Stimulated activated CD4-positive, alpha-beta T cell treated with anti-CD3 and anti-CD28 coated beads, Interleukin-2, amount 100 ng/mL, for 4 hours (primary cell): ENCODE measurements at places on chromosomes 1 and 21.

DNA sequence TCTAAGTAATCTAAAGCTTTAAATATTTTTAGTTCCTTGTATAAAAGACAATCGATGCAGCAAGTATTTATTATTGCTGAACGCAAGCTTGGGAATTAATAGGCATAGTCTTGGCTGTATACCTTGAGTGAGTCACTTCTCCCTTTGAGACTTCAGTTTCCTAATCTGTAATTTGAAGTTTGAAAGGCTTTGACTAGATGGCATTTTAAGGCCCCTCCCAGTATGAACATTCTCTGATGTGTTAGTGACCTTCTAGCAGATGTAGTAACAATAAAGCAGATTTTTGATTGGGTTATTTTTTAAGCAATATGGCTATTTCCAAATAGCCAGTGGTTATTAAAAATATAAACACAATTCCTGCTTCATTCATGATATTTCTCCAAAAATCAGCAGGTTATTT lies 58.2 kb downstream of the DUSP10 start:
- no peak for DNase-seq

DNA sequence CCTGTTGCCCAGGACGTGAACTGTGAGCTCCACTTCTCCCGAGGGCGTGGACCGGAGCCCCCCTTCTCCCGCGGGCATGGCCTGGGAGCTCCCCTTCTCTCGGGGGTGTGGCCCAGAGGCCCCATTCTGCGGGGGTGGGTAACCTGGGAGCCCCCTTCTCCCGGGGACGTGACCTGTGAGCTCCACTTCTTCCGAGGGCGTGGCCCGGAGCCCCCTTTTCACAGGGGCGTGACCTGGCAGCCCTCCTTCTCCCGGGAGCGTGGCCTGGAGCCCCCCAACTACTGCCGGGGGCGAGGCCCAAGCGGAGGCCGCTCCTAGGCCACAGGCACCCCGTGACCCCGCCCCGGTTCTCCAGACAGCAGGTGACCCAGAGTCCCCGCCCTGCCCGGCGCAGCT lies 320 bp downstream of the C1orf174 start:
- no peak for DNase-seq

DNA sequence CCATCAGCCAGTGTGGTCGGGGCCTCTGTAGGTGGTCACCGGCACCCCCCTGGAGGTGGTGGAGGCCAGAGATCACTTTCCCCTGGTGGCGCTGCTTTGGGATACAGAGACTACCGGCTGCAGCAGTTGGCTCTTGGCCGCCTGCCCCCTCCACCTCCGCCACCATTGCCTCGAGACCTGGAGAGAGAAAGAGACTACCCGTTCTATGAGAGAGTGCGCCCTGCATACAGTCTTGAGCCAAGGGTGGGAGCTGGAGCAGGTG lies 961 bp downstream of the RBM15 start:
- DNase-seq, result no peak

DNA sequence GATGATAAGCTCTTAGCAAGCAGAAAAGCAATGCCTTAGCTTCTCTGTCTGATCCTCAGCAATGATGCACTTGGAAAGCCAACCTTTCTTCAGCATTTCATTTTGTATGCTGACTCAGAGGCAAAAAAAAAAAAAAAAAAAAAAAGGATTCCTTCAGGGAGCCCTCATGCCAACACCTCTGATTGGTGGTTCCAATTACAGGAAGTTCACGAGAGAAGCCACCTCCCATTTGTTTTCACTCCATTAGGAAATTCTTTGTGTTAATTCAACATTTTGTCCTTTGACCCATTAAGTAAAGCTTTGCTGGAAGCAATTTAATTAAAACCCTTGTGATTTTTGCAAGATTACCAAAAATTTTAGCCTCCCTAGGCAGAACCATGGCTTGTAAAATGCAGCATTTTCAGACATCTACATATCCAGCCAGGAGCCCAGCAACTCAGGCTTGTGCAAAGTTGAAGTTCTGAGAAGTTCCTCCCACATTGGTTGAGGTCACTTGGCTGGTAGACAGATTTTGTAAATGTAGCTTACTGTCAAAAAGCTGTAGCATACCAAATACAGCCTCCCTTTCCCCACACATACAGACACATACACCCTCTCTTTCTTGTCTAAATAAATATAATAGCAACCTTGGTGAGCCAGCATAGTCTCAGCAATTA lies 27.1 kb upstream of the VTCN1 start:
- DNase-seq, result no peak

- DNase-seq, result no peak
Measured at GRCh38 chr1:31297277-31298247, 730 bp downstream of the ZCCHC17 start.

DNA sequence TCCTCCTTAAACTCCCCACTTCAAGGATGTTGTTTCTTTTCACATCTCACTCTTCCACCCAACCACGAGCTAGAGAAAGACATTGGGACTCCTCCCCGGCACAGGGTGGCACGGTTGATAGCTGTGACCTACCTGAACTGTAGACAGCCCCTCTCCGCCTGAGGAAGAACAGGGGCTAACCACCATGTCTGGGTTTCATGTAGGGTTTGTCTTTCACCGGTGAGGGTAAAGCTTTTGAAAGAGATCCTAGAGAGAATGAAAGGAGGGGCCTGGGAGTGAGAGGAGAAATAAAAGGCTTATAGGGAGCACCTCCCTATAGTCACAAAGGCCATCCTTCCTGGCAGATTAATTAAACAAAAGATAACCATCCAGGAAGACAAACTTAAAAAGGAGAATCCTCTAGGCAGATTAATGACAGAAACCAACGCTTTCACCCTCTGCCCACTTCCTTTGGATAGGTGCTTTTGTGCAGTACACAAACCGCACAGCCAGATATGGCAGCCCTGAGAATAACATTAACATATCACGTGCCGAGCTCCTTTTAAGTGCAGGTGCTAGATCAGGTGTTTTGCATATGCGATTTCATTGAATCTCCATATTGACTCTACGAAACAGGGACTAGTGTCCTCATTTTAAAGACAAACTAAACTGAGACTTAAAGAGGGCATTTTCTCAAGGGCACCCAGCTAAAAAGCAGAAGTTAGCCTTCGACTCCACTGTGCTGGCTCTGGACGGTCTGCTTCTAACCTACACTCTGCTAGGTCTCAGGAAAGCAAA lies 178.1 kb upstream of the RUNX1 start:
- no peak for DNase-seq

- DNase-seq, result no peak
Measured at GRCh38 chr1:94852788-94853187, 32.6 kb downstream of the SLC44A3 start.

- DNase-seq, result no peak
Measured at GRCh38 chr1:24022581-24023361, 42.6 kb upstream of the SRSF10 start.

- DNase-seq, result no peak
Measured at GRCh38 chr1:58983633-58984245, 199.9 kb upstream of the JUN start.

DNA sequence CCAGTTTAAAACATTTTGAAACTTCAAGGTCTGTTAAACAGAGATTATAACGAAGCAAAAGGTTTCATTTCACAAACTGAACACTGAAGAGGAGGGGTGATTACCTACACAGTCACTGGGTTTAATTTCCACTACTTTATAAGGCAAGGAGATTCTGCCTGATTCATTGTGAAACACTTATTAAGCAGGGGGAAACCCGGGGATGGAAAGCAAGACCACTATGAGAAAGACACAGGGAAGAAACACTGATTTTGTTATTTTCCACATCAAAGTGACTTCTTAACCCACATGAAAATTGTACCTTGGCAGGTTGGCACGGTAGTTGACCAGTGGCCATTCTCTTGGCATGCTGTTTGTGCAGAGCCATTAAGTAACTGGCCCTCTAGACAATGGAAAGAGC lies 8.1 kb upstream of the F5 start:
- DNase-seq, result peak; percentile 36

DNA sequence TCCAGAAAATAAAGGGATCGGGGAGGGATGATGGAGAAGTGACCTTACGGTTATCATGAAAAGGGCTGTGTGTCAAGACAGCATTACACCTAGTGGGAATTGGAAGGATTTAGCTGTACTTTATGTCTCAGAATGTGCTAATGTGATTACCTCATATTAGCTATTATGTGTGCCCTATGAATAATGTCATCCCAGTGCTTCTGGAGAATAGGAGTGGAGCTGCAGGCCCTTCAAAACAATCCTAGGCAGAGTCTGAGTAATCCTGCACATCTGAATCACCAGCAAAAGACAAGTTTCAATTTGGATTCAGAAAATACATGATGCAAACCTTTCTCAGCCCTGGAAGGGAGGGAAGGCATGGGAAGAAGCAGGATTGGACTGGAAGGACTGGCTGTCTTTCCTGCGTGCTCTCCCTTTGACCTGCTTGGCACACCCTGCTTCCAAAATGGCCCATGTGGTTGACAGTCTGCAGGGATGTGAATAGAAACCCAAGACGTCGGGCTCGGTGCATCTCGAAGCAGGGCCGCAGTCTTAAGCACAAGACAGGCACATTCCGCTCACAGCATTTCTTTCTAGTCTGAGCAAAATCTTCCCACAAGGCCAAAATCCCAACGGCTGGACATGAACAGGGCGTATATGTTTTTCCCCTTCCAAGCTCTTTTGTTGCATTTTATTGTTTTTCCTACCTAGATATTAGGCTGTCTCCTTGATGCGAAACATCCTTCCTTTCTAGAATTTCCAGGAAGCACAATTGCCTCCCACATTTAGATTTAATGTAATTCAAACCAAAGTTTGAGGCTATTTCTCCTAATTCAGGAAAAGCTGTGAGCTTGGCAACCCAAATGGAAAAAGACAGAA lies 54.3 kb upstream of the TARBP1 start:
- no peak for DNase-seq

GRCh38 chr1:87348341-87349019 lies 19.8 kb downstream of the LMO4 start:
- no peak for DNase-seq

- DNase-seq, result no peak
Measured at GRCh38 chr1:27341525-27342252, at the start of gene SYTL1. SYTL1 (plus strand) TSS chr1:27342022; CDS start chr1:27345335, 3,313 bp downstream.

DNA sequence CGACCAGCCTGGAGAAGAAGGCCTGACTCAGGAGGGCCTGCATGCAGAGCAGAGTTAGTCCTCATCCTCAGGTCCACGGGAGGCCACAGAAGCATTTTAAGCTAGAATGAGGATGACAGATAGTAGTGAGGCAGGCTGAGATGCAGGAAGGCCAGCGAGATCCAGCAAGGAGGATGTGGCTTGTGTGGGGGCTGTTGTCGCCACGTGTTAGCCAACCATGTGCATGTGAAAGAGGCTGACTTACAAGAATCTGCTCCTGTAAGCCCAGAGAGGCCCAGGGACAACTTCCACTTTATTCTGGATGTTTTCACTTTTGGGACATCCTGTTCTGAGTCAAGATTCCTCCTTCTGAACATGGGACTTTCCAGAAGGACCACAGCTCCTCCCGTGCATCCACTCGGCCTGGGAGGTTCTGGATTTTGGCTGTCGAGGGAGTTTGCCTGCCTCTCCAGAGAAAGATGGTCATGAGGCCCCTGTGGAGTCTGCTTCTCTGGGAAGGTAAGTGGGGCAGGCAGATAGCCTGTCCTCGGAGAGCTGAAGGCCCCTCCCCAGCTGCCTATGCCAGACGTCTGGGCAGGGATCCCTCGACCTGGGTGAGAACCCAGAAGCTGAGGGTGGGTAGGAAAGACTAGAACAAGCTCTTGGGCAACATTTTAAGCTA lies at the start of gene SLAMF8:
SLAMF8 (plus strand) TSS at position 433 of the 661 bp plus-strand sequence; CDS start at position 459, 26 bp downstream.
- DNase-seq, result peak; percentile 18

GRCh38 chr21:40841524-40842196 lies 5.3 kb downstream of the DSCAM start:
- DNase-seq, result no peak

GRCh38 chr1:26278303-26278702 lies 1.6 kb upstream of the SH3BGRL3 start:
- no peak for DNase-seq

DNA sequence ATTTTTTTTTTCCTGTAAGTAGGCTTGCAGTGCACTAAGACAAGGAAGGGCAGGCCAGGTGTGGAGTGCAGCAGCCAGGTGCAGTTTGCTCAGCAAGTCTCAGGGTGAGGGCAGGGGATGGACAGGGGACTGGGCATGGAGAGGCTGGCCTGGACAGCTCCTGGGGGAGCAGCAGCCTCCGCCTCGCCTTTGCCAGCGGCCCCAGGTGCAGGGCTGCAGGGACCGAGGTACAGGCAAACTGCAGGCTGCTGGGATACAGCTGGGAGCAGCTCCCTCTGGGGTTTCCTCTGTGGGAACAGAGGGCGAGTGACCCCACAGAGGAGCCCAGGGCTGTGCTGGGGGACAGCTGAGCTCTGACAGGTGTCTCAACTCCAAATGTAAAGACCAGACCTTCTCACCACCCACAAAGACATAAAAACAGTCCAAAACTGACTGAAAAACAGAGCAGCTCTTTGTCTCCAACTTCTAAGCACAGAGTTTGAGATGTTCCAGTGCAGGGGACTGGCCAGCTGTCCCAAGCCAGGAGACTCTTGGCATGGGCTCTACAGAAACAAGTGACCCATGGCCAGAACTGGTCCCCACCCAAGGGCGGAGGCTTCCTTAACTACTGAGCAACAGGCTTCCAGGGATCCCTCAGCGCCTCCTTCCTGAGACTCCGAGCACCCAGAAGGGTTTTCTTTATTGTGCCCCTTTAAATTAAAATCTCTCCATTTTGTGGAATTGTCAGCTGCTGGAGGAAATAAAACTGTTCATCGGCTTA lies 27.7 kb upstream of the AJAP1 start:
- no peak for DNase-seq

- no peak for DNase-seq
Measured at GRCh38 chr1:7561936-7562728, 209.0 kb upstream of the VAMP3 start.

DNA sequence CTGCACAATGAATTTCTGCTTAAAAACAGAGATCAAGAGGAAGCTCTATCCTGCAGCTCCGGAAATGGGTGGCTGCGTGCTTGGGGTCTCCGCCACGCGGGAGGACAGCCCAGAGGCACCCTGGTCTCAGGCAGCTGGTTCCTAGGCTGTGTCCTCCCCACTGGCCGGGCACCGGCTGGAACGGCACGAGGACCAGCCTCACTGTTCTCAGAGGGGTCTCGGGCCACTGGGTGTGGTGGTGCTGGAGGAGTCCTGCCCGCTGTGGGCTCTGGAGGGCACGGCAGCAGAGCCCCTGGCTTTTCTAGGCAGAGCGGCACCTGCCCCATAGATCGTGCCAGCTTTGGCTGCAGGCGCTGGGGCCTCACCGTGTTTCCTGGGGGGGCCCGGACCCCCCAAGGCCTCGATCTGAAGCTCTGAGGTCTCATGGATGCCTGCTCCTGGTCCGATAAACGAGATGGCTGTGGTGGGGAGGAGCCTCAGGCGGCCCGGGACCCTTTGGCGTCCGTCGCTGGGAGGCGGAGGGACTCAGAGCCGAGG lies 8.2 kb upstream of the RNF223 start:
- no peak for DNase-seq

- no peak for DNase-seq
Measured at GRCh38 chr1:27448982-27449381, 41.0 kb downstream of the WASF2 start.
